Mesothelial cell of epicardium (in vitro differentiated cells): ENCODE measurements at places on chromosomes 7 and 10. TPM values are rescaled to one million over a fixed set of nuclear protein-coding genes. Genes with fewer than 3 reads are reported as not detected.

DNA sequence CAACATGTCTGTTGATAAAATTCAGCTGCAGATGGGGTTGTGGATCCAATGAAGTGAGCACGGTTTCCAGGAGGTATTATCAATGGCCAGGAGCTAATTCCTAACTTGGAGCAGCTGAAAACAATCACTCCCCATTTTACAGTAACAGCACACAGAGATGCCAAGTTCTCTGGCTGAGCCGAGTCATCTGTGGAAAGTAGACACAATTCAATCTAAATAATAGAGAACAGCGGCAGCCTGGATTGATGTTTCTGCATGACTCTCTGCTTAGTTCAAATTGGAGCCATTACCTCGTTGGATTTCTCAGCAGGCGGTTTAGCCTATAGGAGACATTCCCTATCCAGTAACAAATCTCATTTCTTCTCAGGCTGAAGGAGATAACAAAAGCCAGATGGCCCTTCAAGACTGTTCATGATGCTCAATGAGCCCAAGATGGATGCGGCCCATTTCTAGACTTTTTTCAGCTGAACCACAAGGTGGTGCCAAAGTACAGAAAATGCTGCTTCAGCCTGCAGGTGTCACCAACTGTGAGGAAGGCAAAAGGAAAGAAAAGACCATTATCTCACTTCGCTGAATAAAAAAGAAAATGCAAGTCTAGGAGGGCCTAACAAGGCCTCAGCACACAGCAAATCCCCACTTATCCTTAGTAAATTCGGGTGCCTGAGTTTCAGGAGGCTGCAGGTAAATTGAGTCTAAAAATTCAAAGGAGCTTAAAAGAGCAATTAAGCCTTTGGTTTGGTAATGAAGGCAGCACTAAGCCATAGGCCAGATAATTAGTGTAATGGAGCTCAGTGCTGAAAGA lies 83.7 kb downstream of the SLC16A9 start:
- DNase-seq = peak; percentile 53
- peak overlapping the region; percentile 52 for H3K27ac ChIP-seq
- no peaks in the 10 kb centered on the region for H3K36me3 ChIP-seq
- no peak overlapping the region for H3K4me3 ChIP-seq
- H3K27me3 ChIP-seq = peaks cover 3% of the 10 kb centered on the region

DNA sequence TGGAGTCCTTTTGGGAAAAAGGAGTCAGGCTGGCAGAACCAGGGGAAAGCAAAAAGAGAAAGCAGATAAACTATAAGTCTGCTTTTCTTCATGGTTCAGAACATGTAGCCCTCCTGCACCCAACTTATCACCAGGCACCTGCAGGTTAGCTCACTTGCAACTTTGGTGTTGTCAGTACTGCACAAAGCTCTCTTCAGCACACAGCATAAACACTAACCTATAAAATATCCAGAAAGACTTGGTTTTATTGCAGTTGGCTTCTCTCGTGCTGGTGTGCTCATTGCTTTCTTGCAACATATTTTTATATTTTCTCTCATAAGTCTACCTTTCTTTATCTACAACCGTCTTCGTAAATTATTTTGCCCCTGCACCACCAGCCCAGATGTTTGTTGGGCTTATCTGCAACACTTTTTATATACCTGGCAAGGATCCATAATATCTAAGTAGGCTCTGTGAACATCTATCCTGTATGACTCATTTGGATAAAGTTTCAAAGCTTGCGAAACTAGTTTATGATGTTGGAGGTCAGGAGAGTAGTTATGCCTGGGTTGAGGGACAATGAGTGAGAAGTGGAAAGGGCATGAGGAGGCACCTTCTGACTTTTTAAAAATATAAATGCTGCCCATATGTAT lies 164.6 kb downstream of the ANKRD30A start:
- H3K27ac ChIP-seq = no peak overlapping the region
- no peaks in the 10 kb centered on the region for H3K27me3 ChIP-seq
- no peak for DNase-seq
- peaks cover 5% of the 10 kb centered on the region for H3K36me3 ChIP-seq
- no peak overlapping the region for H3K4me3 ChIP-seq

Gene SRRT
- total RNA-seq = 229 to 245 TPM (median 240 TPM) in 3 replicates

Gene COL1A2
- 2,538 to 2,739 TPM (median 2,734 TPM) in 3 replicates for total RNA-seq

Gene VCL
- 129 to 132 TPM (median 131 TPM) in 3 replicates for total RNA-seq

DNA sequence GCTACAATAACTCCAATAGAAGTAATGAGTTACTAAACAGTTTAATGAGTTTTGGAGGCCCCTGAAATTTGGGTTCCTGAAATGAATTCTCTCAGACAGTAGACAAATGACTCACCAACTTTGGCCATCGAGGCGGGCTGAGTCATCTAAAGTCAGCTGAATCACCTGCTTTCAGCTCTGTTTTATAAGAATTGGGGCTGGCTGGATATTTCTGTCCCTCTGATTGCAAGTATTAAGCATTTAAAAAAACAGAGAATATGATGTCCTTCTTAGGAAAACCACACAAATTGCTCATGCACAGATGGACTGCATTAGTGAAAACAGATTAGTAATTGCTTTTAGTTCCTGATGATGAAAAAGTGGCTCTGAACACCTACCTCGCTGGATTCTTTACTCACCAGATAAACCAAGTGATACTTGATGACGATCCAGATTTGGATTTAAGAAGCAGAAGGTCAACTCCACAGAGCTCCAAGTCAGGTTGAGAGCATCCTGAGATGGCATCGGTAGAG lies 59.1 kb downstream of the ZNF365 start:
- peaks cover 22% of the 10 kb centered on the region for H3K27me3 ChIP-seq
- DNase-seq = no peak
- no peaks in the 10 kb centered on the region for H3K36me3 ChIP-seq

DNA sequence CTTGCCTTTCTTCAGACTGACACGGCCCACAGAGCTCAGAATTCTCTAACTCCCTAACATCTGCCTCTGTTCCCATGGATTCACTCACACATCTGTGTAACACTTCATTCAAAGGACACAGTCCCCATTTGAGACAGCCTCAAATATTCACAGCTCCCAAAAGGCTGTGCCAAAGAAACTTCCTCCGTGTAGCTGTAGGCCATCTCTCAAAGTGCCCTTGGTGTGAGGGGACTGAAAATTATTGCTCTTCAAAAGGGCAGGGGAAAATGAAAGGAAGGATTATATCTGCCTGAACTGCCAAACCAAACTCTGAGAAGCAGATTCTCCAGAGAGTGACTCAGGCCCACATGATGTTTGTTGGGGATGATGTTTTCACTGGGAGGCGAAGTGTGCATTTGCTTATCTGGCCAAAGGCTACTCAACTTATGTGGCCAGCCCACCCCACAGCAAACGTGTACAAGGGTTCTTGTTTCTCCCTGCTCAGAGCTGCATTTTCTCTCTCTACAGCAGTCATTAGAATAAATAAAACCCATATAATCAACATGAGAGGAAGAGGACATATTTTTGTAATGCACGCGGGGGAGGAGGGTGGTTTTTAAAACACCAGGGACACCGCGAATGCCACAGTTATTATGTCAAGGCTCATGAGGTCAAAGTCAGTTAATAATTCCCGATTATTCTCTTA lies 302.4 kb upstream of the NFE2L3 start:
- H3K27me3 ChIP-seq = peaks cover 6% of the 10 kb centered on the region
- H3K36me3 ChIP-seq = no peaks in the 10 kb centered on the region
- no peak overlapping the region for H3K4me3 ChIP-seq
- H3K27ac ChIP-seq = peak overlapping the region; percentile 74
- H3K4me1 ChIP-seq = peaks cover 83% of the 10 kb centered on the region

Gene UPK3B
- total RNA-seq = 49.5 to 56.9 TPM (median 50.1 TPM) in 3 replicates

Gene C7orf57
- not detected in 3 replicates for total RNA-seq

DNA sequence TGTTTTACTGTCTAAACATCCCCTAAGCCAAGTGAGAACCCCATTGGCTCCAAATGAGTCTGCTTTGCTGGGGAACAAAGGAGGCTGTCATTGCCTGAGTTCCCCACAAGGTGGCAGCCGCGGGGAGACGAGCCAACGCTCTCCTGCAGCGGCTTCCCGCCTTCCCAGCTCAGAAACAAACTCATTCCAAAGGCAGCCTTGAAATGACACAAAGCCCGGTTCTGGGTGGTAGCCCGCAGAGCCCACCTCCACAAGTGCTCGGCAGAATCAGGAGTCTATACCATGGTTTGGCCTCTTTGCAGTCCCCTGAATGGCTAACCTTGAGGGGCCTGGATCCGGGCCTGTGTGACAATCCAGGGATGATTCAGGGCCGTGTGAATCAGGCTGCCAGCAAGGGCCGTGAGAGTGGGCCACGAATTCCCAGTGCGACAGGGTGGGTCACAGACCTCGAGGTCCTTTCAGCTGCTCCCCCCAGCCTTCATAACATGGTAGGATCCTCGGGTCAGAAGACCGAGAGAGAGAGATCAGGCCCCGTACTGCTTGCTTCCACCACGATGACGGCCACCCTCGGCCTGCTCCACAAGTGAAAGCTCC lies 79.7 kb downstream of the DLG5 start:
- H3K36me3 ChIP-seq = peaks cover 20% of the 10 kb centered on the region
- no peaks in the 10 kb centered on the region for H3K27me3 ChIP-seq
- peaks cover 12% of the 10 kb centered on the region for H3K4me1 ChIP-seq
- peak; percentile 89 for DNase-seq
- no peak overlapping the region for H3K4me3 ChIP-seq

GRCh38 chr7:128311013-128311412 lies 32.7 kb downstream of the RBM28 start:
- no peak for DNase-seq
- no peak overlapping the region for H3K27ac ChIP-seq
- H3K36me3 ChIP-seq = peaks cover 63% of the 10 kb centered on the region
- no peak overlapping the region for H3K4me3 ChIP-seq
- no peaks in the 10 kb centered on the region for H3K27me3 ChIP-seq
- no peaks in the 10 kb centered on the region for H3K4me1 ChIP-seq

Gene SORCS1
- total RNA-seq = 0.78 to 1.1 TPM (median 0.81 TPM) in 3 replicates

GRCh38 chr7:153532326-153532725 lies 519.9 kb upstream of the DPP6 start:
- peaks cover 2% of the 10 kb centered on the region for H3K36me3 ChIP-seq
- no peaks in the 10 kb centered on the region for H3K27me3 ChIP-seq
- DNase-seq = no peak
- H3K4me1 ChIP-seq = no peaks in the 10 kb centered on the region

Gene AKR1C8
- not detected in 3 replicates for total RNA-seq

Gene LRGUK
- total RNA-seq = 0.96 to 1.0 TPM (median 1.00 TPM) in 3 replicates

- no peak for DNase-seq
- no peaks in the 10 kb centered on the region for H3K27me3 ChIP-seq
- H3K36me3 ChIP-seq = no peaks in the 10 kb centered on the region
- H3K4me1 ChIP-seq = peaks cover 17% of the 10 kb centered on the region
- H3K4me3 ChIP-seq = no peak overlapping the region
These were observed 213.0 kb upstream of the INHBA start for GRCh38 chr7:41915871-41916270.

GRCh38 chr7:132897093-132897687 lies 184.7 kb downstream of the CHCHD3 start:
- H3K27me3 ChIP-seq = no peaks in the 10 kb centered on the region
- H3K4me1 ChIP-seq = no peaks in the 10 kb centered on the region
- H3K4me3 ChIP-seq = no peak overlapping the region
- DNase-seq = no peak
- H3K36me3 ChIP-seq = peaks cover 19% of the 10 kb centered on the region

GRCh38 chr10:103232131-103232673 lies 13.5 kb upstream of the RPEL1 start:
- H3K27ac ChIP-seq = peak overlapping the region; percentile 96
- H3K36me3 ChIP-seq = no peaks in the 10 kb centered on the region
- peaks cover 15% of the 10 kb centered on the region for H3K4me1 ChIP-seq
- DNase-seq = no peak
- H3K4me3 ChIP-seq = no peak overlapping the region

DNA sequence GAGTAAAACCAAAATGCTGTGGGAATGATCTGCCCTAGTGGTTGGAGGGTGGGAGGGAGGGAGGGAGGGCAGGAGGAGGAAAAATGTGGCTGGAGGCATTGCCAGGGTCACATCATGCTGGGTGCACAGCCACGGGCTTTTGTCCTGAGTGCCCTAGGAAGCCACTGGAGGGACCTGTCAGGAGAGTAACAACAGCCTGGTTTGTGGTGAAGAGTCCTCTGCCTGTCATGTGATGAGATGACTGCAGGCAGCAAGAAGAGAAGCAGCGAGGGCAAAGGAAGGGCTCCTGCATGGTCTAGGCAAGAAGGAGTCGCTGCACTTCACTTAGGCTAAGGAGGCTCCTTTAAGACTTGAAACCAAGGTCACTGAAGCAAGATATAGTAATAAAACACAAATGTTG lies 65.6 kb downstream of the PKD1L1 start:
- H3K27ac ChIP-seq = no peak overlapping the region
- peaks cover 7% of the 10 kb centered on the region for H3K4me1 ChIP-seq
- no peak overlapping the region for H3K4me3 ChIP-seq
- DNase-seq = no peak

DNA sequence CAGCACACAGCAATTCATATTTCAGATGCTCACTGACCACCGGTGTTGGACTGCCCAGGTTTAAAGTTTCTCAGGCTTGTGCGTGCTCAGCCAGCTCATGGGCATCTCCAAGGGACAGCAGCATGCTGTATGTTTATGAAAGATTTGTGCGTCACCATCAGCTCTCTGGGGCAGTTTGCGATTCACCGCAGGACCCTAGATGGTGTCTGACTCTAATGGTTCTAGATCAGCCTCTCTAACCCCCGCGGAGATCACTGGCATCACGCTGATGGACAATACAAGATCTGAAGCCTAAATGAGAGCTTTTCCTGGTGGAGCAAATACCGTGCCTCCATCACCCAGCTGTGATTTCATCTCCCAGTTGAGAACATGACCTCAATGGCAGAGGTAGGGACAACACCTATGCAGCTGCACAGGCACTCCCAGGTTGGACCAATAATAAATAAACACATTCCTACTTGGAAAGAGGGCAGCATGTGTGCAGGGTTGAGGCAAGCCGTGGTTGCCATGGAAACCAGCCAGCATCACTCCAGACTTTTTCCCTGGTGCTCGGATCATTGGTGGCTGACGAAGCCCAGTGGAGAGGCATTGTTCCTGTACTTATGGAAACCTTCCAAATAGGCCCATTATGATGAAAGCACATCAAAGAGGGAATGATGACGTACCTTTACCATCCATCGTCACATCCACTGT lies 253.6 kb downstream of the KCNMA1 start:
- H3K4me3 ChIP-seq = no peak overlapping the region
- no peaks in the 10 kb centered on the region for H3K27me3 ChIP-seq
- no peak for DNase-seq
- H3K4me1 ChIP-seq = peaks cover 21% of the 10 kb centered on the region
- H3K36me3 ChIP-seq = no peaks in the 10 kb centered on the region

DNA sequence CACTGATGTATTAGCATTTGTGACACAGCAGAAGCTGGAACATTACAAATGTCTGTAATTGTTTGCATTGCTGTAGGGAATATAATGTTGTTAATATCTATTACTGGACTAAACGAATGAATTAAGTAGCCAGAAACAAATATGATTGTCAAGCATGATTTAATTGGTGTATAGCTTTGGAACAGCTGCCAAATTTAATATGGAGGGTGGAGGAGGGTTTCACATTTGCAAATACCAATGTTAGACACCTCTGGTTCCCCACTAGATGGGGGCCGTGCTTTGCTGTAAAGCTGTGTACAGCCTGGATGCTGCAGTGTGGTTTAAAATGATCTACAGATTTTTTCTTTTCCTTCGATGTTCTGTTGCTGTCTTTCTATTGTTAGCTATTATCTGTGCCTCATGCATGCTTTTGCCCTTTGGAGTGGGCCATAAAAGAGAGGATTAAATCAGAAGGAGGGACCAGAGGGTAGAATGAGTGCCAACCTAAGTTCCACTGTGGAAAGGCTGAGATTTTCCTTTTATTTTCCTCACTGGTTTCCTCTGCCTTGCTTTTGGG lies 23.1 kb downstream of the DNAJB9 start:
- no peaks in the 10 kb centered on the region for H3K27me3 ChIP-seq
- H3K4me3 ChIP-seq = no peak overlapping the region
- no peaks in the 10 kb centered on the region for H3K36me3 ChIP-seq
- no peak for DNase-seq

Gene CHST15
- 34.5 to 39.4 TPM (median 35.9 TPM) in 3 replicates for total RNA-seq
